Endothelial cell of umbilical vein (primary cell): ENCODE measurements at places on chromosomes 12 and 14. TPM values are rescaled to one million over a fixed set of nuclear protein-coding genes. Genes with fewer than 3 reads are reported as not detected.
A peak's percentile ranks its signal among the peaks of the same experiment; 100 is the strongest.

GPN3 gene
- total RNA-seq: 25.0 and 29.6 TPM in 2 replicates

DNAJC22 gene
- 1.1 and 1.3 TPM in 2 replicates for total RNA-seq

- H3K4me3 ChIP-seq: no peak overlapping the region
- no peak overlapping the region for H3K27ac ChIP-seq
- no peaks in the 10 kb centered on the region for H3K4me1 ChIP-seq
- no peaks in the 10 kb centered on the region for H3K36me3 ChIP-seq
- no peak for DNase-seq
Measured at GRCh38 chr12:10131111-10131690, 1.2 kb upstream of the CLEC7A start.

GRCh38 chr12:12327802-12328201, 22.2 kb downstream of the MANSC1 start:
- H3K27me3 ChIP-seq: no peaks in the 10 kb centered on the region
- H3K4me3 ChIP-seq: no peak overlapping the region
- peak; percentile 71 for DNase-seq
- H3K27ac ChIP-seq: peak overlapping the region; percentile 48
- peaks cover 12% of the 10 kb centered on the region for H3K36me3 ChIP-seq

- no peak overlapping the region for H3K27ac ChIP-seq
- DNase-seq: no peak
- H3K27me3 ChIP-seq: no peaks in the 10 kb centered on the region
- H3K4me1 ChIP-seq: peaks cover 11% of the 10 kb centered on the region
Measured at GRCh38 chr14:71183876-71184689, 276.8 kb downstream of the PCNX1 start.

GRCh38 chr12:25884024-25884919, 74.2 kb upstream of the RASSF8 start:
- H3K4me1 ChIP-seq: no peaks in the 10 kb centered on the region
- H3K4me3 ChIP-seq: no peak overlapping the region
- no peak for DNase-seq
